ENCODE measurements at places on chromosomes 7 and 10.

- no peak for DNase-seq
These were observed 61.8 kb upstream of the DOCK1 start for GRCh38 chr10:126843299-126843934.

DNA sequence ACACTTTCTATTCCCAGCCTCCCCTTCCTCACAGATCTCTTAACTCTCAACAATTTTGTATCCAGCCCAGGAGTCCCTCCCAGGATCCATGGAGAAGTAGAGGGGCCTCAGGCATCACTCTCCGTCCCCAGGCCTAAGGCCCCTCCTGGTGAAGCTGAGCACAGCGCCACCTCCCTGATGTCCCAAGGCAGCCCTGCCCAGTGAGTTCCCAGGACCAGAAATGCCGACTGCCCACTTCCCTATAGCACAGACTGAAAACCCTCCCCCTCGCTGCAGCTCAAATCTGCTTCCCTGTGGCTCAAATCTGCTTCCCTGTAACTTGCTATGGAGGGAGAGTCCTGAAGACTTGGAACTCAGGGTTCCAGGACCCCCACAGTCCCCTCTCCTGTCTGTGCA lies 35.6 kb downstream of the YKT6 start:
- DNase-seq: no peak

GRCh38 chr7:153354071-153354470 lies 594.5 kb downstream of the ACTR3B start:
- no peak for DNase-seq

DNA sequence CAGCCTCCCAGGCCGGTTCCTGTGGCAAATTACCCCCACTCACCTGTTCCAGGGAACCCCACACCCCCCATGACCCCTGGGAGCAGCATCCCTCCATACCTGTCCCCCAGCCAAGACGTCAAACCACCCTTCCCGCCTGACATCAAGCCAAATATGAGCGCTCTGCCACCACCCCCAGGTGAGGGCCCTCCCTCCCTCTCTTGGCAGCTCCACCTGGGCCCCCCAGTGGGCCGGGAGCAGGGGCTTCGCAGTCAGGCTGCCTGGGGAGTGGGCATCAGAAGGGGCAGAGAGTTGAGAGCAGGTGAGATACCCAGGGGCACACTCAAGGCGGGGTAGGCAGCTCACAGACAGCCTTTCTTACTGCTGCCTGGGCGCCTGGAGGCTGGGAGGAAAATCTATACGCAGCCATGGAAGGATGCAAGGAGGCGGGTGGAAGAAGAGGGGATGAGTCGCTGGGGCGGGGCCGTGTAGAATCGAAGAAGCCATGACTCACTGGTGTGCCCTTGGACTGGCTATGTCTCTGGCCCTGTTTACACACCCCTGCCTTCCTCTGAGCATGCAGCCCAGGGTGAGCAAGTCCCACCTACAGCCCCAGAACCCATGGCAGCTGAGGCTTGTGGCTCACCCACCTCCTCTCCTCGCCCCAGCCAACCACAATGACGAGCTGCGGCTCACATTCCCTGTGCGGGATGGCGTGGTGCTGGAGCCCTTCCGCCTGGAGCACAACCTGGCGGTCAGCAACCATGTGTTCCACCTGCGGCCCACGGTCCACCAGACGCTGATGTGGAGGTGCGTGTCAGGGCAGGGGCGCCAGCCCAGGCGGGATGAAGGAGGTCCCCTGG lies 48.6 kb upstream of the PPIF start:
- DNase-seq: no peak

- DNase-seq: no peak
These were observed 36.4 kb upstream of the CD36 start for GRCh38 chr7:80601999-80602398.

GRCh38 chr7:134755422-134756022 lies 23.9 kb upstream of the CALD1 start:
- no peak for DNase-seq

All from SIG-M5 (cell line).